ENCODE measurements at places on chromosomes 11 and 22. TPM values are rescaled to one million over a fixed set of nuclear protein-coding genes. Genes with fewer than 3 reads are reported as not detected.

DNA sequence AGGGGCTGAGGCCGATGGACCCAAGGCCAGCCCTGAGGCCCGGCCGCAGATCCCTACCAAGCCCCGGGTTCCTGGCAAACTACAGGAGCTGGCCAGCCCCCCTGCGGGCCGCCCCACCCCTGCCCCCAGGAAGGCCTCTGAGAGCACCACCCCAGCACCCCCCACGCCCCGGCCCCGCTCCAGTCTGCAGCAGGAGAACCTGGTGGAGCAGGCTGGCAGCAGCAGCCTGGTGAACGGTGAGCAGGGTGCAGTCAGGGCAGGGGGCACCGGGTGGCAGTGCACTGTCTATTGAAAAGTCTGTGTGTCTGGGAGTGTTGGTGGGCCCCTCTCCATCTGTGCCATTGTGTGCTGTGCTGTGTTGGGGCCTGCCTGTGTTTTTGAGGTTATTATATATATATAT lies 16.1 kb downstream of the MICALL1 start:
- H3K4me1 ChIP-seq, result no peaks in the 10 kb centered on the region
- peaks cover 94% of the 10 kb centered on the region for H3K36me3 ChIP-seq
- no peaks in the 10 kb centered on the region for H3K27me3 ChIP-seq
- H3K27ac ChIP-seq, result no peak overlapping the region
- DNase-seq, result no peak
- H3K4me3 ChIP-seq, result no peak overlapping the region

GRCh38 chr11:59755701-59756557 lies 753 bp downstream of the STX3 start:
- peaks cover 15% of the 10 kb centered on the region for H3K27me3 ChIP-seq
- H3K36me3 ChIP-seq, result no peaks in the 10 kb centered on the region
- no peak for DNase-seq
- H3K4me3 ChIP-seq, result peak overlapping the region; percentile 44

- H3K4me3 ChIP-seq, result no peak overlapping the region
- H3K27me3 ChIP-seq, result no peaks in the 10 kb centered on the region
- no peaks in the 10 kb centered on the region for H3K36me3 ChIP-seq
Observed at GRCh38 chr11:20561915-20562314, 37.5 kb upstream of the SLC6A5 start.

SCUBE2 gene
- total RNA-seq, result 15.9 TPM

GRCh38 chr11:33475993-33476392 lies 218.8 kb downstream of the HIPK3 start:
- peak; percentile 64 for DNase-seq
- H3K27me3 ChIP-seq, result no peaks in the 10 kb centered on the region
- no peak overlapping the region for H3K4me3 ChIP-seq
- peaks cover 37% of the 10 kb centered on the region for H3K4me1 ChIP-seq

GRCh38 chr11:20621679-20622078 lies 22.3 kb downstream of the SLC6A5 start:
- no peak overlapping the region for H3K27ac ChIP-seq
- H3K36me3 ChIP-seq, result no peaks in the 10 kb centered on the region
- no peak for DNase-seq
- peaks cover 8% of the 10 kb centered on the region for H3K4me1 ChIP-seq

CHADL gene
- total RNA-seq, result 38.2 TPM

DNA sequence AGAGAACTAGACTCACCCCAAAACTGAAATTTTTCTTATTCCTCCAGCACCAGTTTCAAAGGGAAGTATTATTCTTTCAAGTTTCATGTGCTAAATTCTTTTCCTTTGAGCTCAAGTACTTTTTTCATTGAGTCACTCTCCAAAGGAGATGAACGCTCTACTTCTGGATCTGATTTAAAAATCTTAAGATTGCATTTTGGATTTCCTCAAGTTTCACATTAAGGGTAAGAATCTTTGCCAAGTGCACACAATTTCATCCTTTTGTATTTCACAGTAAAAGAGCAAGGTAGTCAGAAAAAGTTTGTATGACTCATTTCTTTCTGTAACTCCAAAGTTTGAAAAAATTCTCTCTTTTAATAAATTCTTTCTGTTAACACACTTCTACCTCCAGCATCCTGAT lies 435.5 kb downstream of the RAB38 start:
- H3K36me3 ChIP-seq, result no peaks in the 10 kb centered on the region
- H3K27ac ChIP-seq, result no peak overlapping the region
- no peak overlapping the region for H3K4me3 ChIP-seq

CASP5 gene
- total RNA-seq, result 0.50 TPM

DNA sequence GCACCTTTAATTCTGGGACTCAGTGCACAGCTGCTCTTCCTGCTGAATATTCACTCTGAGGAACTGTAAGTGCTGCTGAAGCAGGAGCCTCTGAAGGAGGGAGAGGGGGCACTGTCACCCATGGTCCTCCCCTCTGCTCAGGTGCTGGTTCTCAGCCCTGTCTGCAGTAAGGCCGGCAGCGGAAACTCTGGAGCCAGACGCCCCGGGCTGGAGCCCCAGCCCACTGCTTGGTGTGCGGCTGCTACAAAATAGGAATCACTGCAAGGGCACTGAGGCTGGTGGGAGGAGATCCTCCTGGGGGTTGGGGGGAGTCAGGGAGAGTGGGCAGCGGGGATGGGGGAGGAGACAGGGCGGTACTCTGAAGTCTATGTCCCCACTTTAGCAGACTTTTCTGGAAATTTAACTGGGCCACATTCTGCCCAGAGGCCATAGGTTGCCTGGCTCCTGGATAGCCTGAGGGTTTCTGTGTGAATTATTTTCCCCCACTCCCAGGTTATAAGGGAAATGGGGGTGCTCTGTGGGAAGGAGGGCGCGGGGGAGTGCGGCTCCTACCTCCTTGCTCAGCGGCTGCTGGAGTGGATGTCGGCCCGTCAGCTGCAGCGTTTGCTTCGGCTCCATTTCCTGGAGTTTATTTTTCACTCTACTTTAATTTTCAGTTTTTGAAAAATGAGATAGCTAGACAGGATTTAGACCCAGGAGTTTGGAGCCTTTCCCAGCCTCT lies 33.6 kb downstream of the TBC1D22A start:
- H3K27me3 ChIP-seq, result no peaks in the 10 kb centered on the region
- peaks cover 68% of the 10 kb centered on the region for H3K36me3 ChIP-seq
- H3K4me1 ChIP-seq, result peaks cover 31% of the 10 kb centered on the region
- no peak overlapping the region for H3K4me3 ChIP-seq

DNA sequence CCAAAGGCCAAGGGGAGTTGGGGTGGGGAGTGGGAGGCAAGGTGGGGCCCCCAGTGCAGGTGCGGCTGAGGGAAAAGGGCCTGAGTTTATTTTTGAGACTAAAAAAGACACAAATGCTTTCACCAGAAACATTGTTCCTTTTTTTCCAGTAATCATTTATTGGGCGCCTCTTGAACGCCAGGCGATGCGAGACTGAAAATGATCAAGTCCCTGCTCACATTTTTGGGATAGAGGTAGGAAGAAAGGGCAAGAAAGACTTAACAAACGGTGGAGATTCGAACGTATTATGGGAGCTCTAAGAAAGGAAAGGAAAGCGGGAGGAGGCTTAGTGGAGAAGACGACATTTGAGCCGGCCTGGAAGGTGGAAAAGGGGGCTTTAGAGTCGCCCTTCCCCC lies 796 bp upstream of the SF3B2 start:
- peaks cover 62% of the 10 kb centered on the region for H3K4me1 ChIP-seq
- peak overlapping the region; percentile 96 for H3K27ac ChIP-seq
- H3K27me3 ChIP-seq, result no peaks in the 10 kb centered on the region
- peaks cover 28% of the 10 kb centered on the region for H3K36me3 ChIP-seq
- H3K4me3 ChIP-seq, result peak overlapping the region; percentile 97

KRTAP5-9 gene
- total RNA-seq, result not detected

CLCF1 gene
- total RNA-seq, result 0.72 TPM

C22orf31 gene
- total RNA-seq, result 1.2 TPM

- H3K36me3 ChIP-seq, result no peaks in the 10 kb centered on the region
- no peak overlapping the region for H3K4me3 ChIP-seq
- no peak for DNase-seq
- H3K27ac ChIP-seq, result no peak overlapping the region
Observed at GRCh38 chr11:66986178-66986545, 11.1 kb downstream of the C11orf86 start.

Measured in spinal cord (tissue), 10 donors.